ENCODE measurements at places on chromosomes 1 and 21.
A peak's percentile ranks its signal among the peaks of the same experiment; 100 is the strongest.

- no peak for DNase-seq
These were observed 335.7 kb upstream of the SNX7 start for GRCh38 chr1:98325646-98326440.

- DNase-seq = no peak
These were observed 36.7 kb upstream of the TMEM222 start for GRCh38 chr1:27285274-27285660.

DNA sequence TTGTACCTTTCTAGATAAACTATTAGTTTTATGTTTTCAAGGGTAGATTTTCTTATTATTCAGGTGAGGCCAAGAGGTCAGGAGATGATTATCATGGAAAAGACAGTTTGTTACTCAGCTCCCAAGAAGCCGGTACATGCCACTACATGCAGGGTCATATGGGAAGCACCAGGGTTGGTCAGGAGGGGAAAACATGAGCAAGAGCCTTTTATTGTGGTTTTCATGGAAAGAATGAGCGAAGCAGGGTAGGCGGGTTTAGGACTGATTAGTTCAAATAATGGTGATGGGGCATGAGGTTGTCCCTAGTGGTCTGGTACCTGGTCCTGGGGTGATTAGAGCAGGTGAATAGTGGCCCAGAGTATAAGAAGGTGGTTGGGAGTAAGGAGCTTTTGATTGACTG lies 189.9 kb downstream of the APP start:
- DNase-seq = no peak

DNA sequence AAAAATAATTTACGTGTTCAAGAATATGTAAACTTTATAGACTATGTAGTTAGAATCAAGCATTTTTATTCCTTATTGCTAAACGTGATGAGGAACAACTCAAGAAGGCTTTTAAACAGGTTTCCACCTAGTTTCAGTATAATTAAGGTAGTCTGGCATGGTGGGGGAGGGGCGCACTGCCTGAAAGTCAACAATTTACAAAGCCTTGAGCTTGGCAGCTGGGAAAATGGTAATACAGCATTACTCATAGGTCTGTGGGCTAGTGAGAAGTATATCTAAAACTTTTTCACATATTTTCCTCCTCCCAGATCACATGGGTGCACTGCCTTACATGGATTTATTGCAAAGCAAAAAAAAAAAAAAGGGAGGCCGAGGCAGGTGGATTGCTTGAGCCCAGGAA lies 75.2 kb downstream of the EVI5 start:
- no peak for DNase-seq

GRCh38 chr1:29387210-29387609 lies 150.9 kb downstream of the PTPRU start:
- no peak for DNase-seq

DNA sequence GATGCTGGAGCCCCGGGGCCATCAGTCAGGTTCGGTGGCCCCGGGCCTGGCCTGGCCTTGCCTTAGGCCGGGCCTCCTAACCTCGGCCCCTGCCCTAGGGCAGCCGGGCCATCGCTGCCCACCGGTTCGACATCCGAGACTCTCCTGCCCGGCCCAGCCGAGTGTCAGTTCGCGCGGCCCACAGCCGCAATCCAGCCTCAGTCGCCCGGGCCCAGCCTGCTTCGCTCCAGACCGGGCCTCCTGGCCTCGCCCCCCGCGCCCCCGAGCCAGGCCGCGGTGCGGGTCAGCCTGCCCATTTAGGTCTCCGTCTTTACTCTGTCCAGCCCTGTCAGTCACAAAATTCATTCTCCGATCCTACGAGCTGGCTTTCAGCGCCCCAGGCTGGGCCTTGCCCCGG lies 777 bp downstream of the LRRC41 start:
- peak; percentile 67 for DNase-seq

GRCh38 chr1:19812875-19813642 lies 2.0 kb downstream of the RNF186 start:
- no peak for DNase-seq

DNA sequence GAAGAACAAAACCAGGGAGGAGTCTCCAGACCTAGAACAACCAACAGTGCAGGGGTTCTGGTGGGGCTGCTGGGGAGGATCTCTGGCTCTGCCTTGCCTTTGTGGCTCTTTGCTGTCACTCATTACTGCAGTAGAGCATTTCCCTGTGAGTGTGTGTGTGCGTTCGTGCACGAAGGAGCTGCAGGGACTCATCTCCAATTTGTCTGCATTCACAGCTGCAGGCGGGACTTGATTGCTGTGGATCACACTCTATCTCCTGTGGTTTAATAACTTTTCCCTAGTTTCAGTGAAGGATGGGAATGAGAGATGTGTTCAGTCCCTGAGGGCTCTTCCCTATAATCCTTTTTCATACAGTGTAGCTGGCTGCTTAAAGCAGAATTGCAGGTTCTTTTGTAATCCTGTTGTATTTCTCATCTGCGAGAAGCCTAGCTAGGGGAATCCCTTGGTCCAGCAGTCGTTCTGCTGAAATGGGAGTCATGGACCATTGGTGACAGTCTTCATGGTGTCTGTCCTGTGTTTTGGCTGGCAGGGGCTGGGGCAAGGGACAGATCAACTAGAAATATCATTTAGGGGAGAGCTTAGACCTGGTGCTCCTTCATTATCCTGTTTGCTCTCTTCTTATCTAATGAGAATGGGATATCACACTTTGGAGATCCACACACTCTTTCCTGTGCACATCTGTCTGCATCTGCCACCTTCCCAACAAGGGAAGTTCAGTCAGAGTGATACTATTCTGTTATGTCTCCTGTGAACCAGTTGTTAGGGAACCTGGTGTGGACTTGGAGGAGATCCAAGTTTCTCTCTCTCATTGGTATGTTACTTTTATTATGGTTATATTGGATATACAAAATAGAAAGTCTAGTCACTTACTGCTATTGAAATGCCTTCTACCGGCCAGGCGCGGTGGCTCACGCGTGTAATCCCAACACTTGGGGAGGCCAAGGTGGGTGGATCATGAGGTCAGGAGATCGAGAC lies 3.0 kb downstream of the PCP4L1 start:
- peak; percentile 28 for DNase-seq

- no peak for DNase-seq
These were observed 11.7 kb downstream of the FAM78B start for GRCh38 chr1:166155108-166155507.

- DNase-seq = no peak
These were observed 970 bp downstream of the TNFRSF1B start for GRCh38 chr1:12167493-12168429.

DNA sequence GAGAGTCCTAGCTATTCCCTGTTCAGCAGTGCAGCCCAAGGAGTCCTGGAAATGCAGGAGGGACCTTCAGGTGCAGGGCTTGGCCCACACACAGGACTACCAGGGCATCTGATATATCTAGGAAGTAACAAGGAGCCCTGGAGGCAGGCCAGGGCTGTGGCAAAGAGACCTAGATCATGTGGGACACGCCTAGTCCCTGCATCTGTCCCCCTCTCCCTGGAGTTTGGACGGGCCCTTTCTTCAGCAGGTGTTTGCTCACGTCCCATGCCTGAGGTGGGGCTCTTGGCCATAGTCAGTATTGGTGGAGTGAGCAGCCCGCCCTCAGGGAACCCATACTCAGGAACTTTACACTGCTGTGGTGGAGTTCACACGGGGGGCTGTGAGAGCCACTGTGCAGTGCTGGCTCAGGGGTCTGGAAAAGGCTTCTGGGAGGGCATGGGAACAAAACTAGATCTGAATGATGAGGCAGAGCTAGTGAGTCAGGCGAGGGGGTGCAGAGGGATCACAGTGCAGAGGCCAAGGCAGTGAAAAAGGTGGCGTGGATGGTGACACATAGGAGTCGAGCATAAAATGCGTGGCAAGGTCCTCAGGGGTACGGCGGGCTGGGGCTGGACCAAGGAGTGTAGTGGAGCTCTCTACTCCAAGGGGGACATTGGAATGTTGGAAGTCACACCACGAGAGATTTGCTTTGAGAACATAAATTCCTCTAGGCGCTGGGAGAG lies 25.6 kb downstream of the TMEM53 start:
- DNase-seq = no peak

- no peak for DNase-seq
These were observed 29.1 kb upstream of the ATP2B4 start for GRCh38 chr1:203597331-203598090.

GRCh38 chr21:35738347-35738961 lies 321.9 kb downstream of the SETD4 start:
- no peak for DNase-seq

DNA sequence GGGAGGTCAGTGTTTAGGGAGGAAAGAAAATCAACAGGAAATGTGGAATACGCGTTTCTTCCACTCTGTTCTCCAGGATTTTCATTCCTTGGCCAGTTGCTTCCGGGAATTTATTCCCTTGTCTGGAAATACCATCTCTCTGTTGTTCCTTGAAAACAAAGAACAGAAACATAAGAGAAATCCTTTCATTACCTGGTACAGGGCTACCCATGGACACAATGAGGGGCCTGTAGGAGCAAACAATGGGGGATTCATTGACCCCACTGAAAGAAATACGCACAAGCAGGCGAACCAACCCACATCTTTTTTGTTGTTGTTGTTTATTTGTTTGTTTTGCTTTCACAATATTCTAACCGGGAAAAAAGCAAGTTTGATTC lies 20.0 kb upstream of the BACE2 start:
- no peak for DNase-seq

GRCh38 chr1:114122941-114123618 lies 30.6 kb downstream of the SYT6 start:
- DNase-seq = no peak

DNA sequence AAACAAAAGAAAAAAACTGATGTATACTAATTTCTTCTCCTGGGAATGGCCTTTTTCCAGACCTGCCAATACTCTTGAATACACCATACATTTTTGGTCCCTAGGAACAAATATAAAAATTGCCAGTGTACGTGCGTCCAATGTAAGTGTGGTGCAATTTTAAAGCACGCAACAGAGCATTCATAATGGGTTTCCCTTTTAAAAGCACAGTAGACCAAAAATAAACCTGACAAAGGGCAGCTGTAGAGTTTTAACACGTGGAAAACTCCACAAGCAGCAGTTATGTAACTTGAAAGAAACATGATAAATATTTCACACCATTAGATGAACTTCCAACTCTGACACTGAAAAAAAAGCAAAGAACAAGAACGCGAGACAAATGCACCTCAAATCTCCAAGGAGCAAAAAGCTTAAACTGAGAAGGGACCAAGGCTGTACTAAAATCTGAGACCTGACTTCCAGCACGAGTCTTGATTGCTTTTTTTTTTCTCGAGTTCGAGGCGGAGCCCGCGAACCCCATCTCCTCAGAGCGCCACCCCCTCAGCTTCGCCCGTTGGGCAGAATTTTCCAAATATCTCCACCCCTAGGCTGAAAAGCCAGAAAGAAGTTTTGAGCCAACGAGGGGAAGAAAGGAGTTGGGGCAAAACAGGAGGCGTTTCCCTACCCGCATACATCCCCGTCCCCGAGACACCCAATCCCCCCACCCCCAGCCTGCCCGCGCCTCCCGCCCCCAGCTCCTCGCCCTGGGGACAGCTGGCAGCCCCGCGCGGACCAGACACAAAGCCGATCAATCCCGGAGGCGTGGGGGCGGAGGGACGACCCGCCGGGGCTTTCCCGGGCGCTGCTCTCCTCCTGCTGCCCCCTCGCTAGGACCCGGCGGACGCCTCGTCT lies at the start of gene JAM2:
Gene JAM2, plus strand, starts transcription at position 599 of the 891 bp plus-strand sequence. CDS start 564 bp downstream, outside the sequence.
- DNase-seq = no peak

Data from NCI-H526 (cell line).